ENCODE measurements at places on chromosomes 3 and 15. TPM values are rescaled to one million over a fixed set of nuclear protein-coding genes. Genes with fewer than 3 reads are reported as not detected.

The WDR53 gene
- total RNA-seq, result 13.8 TPM

The HRG gene
- not detected for total RNA-seq

The GHRL gene
- total RNA-seq, result 2.2 TPM

The ISLR gene
- 40.6 TPM for total RNA-seq

The MAGI1 gene
- total RNA-seq, result 45.8 TPM

Data from upper lobe of right lung (tissue), 1 donor.